HAP-1 (cell line): ENCODE measurements at places on chromosomes 5 and 9.

GRCh38 chr5:83323557-83324180, 147.9 kb upstream of the VCAN start:
- no peak for DNase-seq

DNA sequence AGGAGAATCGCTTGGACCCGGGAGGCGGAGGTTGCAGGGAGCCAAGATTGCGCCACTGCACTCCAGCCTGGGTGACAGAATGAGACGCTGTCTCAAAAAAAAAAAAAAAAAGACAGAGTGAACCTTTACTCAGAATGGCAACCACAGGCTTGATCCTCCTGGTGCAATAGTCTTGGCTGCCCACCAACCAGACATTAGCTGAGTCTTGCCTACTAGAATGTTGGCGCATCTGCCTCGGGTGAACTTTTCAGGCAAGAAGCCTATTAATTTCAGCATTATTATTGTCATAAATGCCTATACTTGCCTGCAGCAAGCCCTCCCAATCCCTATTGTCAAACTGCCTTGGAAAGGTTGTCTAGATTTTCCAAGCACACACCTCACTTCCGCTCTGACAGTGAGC, 4.2 kb downstream of the SERINC5 start:
- no peak for DNase-seq

DNA sequence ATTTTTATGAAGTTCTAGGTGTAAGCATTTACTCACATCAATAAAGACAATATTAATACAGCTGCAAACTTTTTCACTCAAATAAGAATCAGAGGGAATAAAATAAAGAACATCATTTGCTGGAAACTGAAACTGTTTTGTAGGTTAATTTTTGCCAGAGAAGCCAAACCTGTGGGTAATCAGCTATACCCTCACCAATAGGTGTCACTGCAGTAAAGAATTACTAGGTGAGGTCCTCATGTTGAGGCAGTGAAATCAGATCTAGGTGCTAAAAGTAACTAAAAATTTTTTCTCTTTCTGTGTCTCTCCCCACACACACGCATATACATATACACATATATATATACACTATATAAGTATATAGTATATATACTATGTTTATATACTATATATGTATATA, 1016.3 kb upstream of the SEMA6A start:
- peak; percentile 30 for DNase-seq

- DNase-seq: no peak
These were observed 218.1 kb downstream of the SMARCA2 start for GRCh38 chr9:2233274-2233673.

- DNase-seq: no peak
These were observed 23.7 kb upstream of the PRDM12 start for GRCh38 chr9:130640681-130641080.

GRCh38 chr9:110712955-110713354, 44.4 kb downstream of the MUSK start:
- no peak for DNase-seq

GRCh38 chr9:90251316-90251715, 391.3 kb downstream of the DIRAS2 start:
- DNase-seq: no peak

DNA sequence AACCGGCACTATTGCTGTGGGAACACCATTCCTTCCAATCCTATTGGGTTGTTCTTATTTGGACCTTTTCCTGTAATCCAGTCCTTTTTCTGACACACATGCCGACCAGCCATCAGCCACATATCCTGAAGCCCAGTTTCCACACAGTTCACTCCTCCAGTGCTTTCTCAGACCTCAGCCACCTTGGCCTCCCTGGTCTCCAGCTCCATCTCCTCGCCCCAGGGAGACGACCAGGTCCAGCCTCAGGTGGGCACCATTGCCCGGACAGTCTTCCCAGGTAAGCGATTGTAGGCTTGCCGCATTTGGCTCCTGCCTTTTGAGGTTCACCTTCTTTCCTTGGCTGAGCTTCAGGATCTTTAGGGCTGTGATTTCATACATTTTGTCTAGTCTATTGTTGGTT, 15.2 kb upstream of the TERT start:
- no peak for DNase-seq

GRCh38 chr9:108784998-108785397, 70.8 kb downstream of the ACTL7B start:
- DNase-seq: no peak

GRCh38 chr9:127714020-127714750, 1.3 kb downstream of the PTRH1 start:
- no peak for DNase-seq
